RWPE2 (cell line): ENCODE measurements at places on chromosomes 1 and 21.

GRCh38 chr1:20867847-20868246, 80.7 kb upstream of the HP1BP3 start:
- DNase-seq, result no peak

DNA sequence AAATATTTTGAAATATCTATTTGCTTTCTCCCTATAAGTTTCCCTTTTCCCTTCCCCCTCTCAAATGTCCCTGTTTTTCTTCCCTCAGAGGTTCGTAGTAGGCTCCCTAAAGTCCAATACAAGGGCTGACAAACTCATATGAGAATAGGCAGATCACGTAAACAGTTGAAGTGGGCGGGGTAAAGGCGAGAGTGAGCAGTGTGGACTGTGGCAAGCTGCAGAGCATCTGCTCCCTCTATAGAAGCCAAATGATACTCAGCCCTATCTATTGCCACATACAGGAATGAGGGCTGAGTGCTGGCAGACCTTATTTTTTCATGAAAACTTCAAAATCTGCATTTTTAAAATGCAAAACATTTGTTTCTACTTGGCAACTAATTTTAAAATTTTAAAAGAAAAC, 26.3 kb downstream of the PRDX6 start:
- no peak for DNase-seq

DNA sequence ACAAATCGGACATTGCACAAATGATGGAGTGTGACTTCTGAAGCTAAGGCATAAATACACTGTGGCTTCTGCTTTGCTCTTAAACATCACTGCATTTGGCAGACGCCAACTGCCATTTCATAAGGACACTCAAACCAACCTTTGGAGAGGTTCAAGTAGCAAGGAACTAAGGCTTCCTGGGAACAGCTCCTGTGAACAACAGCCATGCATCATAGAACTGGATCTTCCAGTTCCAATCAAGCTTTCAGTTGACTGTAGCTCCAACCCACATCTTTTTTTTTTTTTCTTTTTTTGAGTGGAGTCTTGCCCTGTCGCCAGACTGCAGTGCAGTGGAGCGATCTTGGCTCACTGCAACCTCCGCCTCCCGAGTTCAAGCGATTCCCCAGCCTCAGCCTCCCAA, 10.7 kb upstream of the HUNK start:
- no peak for DNase-seq

- DNase-seq, result peak; percentile 78
Measured at GRCh38 chr1:16625497-16626408, 12.4 kb upstream of the NBPF1 start.

GRCh38 chr1:165495858-165496205, 48.0 kb upstream of the LRRC52 start:
- DNase-seq, result no peak

GRCh38 chr1:92123868-92124267, 43.7 kb downstream of the BTBD8 start:
- DNase-seq, result no peak

DNA sequence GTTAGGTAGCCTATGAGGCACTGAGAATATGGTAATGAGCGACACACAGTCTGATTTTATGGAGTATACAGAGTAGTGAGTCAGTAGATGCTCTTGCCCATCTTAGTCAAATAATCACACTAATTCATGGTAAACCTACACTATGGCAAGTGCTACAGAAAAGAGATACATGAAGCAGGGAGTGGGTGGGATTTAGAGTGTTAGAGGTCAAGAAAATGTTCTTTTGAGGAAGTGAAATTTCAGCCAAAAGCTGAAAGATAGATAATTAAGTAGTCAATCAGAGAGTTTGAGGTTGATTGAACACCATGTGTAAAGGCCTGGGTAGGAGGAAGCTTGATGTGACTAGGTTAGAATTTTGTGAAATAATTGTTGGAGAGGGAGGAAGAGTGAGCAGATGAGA, 14.7 kb downstream of the MDM4 start:
- no peak for DNase-seq

- DNase-seq, result no peak
Measured at GRCh38 chr21:31554511-31555022, 104.9 kb upstream of the SOD1 start.

- DNase-seq, result no peak
Measured at GRCh38 chr1:204544321-204544720, 28.1 kb downstream of the MDM4 start.

GRCh38 chr1:42306977-42307376, 28.1 kb downstream of the FOXJ3 start:
- DNase-seq, result no peak

DNA sequence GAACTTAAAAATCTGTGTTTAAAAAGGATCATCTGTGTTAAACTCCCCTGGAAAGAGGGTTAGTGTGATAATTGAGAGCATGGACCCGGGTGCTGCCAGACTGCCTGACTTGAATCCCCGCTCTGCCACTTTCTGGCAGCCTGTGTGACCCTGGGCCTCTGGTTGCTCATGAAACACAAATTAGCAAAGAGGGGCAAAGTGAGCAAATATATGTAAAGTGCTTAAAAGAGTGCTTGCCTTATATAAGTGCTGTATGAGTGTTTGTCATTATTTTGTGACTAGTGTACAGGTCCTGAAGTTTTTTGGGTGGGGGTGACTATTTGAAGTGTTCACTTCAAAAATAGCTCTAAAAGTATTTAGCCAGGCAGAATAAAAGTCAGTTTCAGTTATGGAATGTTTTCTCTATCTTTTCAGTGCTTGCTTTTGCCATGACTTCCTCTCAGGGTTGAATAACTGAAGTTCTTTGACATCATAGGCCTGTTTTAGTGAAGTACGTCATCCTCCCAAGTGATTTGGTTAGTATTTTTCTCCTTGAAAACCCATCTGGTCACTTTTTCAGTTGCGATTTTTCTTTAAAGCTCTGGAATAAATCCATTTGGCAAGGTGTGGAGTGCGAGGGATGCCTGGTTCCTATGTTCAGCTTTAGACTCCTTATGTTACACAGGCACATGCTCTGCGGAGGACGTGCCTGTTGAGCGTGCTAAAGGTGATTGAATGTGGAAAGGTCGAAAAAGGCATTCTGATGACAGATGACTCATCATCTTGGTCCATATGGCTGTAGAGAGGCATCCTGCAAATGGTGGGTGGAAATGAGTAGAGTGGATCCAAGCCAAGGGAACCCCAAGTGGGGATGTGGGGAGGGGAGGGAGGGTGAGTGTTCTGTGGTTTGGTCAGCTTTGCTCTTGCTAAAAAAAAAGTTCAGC, 47.8 kb downstream of the AK4 start:
- DNase-seq, result no peak

GRCh38 chr1:17423781-17424245, 15.7 kb downstream of the RCC2 start:
- DNase-seq, result no peak

DNA sequence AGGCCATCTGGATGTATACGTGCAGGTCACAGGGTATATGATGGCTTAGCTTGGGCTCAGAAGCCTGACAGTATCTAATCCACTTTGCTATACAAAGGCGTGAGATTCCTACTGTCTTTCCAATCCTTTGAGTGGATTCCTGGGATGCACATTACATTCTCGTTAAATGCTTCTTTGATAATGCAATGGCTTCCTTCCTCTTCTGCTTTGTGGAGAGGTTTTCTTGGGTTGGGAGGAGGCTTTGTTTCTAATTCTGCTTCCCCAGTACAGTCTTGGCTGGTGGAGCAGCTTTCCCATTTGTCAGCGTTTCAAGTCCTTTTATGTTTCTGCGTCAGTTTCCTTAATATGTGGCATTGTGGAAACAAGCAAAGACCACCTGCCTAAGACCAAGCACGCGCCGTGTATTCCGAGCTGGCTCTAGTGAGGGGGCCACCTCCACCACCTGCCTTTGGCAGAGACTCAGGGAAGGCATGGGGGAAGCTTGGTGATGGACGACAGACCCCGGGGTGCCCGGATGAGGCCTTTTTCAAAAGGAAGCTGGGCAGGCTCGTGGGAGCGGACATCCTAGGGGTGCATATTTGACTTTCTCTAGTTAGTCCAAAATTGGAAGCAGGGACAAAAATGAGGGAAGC, 72.7 kb downstream of the WDR4 start:
- DNase-seq, result no peak

- DNase-seq, result peak; percentile 94
Measured at GRCh38 chr1:150561974-150562445, 12.8 kb downstream of the ADAMTSL4 start.

- no peak for DNase-seq
Measured at GRCh38 chr1:53689223-53689622, 49.7 kb downstream of the GLIS1 start.

DNA sequence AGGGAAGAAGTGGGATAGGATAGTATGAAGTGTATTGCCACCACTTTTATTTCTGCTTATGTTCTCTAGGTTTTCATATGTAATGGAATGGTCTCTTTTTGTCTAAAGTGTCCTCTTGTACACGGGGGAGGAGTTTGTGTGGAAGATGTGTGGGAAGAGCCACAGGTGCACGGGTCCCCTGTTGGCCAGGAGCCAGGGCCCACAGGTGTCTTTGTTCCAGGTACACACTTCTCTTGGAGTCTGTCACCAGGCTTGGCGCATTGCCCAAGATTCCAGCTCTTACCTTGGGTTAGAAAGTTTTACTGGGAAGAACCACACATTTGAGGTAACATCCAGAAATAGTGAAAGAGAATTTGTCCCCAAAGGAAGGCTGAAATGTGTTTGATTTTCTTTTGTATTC, 10.5 kb downstream of the TENT5C start:
- DNase-seq, result no peak

- no peak for DNase-seq
Measured at GRCh38 chr1:93349231-93350135, 3.8 kb downstream of the DR1 start.

DNA sequence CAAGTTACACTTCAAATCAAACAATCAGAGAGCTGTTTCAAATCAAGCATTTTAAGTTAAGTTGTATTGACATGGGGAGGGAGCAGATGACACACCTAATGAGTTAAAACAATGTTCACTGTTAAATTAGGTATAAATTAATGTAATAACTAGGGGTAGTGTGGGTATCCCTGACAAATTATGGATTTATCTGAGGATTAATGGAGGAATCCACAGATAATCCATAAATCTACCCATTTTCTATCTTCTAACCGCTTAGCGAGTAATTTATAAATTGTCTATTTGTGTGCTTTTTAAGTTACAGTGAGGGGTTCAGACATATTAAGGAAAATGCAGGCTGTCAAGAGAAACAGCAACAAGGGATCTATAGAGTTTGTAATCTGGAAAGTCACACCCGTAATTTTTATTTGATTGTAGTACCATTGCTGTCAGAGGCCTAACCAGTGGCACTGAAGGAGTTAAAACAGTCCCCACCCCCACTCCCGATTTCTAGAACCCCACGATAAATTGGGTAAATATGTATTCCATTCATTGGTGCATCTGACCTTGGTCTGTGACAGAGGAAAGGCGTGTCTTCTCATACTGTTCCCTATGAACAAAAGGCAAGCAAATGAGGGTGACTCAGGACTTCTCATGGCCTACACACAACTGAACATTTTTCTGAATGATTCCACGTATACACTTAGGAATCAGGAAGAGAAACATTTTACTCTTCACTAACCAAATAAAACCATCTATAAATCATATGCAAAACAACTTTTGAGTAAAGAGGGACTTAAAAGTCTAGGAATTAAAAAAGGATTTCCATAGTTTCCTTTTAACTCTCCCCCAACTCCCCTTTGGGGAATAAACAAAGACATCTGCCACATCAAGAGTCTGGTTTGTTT, 7.4 kb downstream of the IRF2BP2 start:
- DNase-seq, result no peak

GRCh38 chr1:198175423-198176170, 18.8 kb downstream of the NEK7 start:
- DNase-seq, result no peak

DNA sequence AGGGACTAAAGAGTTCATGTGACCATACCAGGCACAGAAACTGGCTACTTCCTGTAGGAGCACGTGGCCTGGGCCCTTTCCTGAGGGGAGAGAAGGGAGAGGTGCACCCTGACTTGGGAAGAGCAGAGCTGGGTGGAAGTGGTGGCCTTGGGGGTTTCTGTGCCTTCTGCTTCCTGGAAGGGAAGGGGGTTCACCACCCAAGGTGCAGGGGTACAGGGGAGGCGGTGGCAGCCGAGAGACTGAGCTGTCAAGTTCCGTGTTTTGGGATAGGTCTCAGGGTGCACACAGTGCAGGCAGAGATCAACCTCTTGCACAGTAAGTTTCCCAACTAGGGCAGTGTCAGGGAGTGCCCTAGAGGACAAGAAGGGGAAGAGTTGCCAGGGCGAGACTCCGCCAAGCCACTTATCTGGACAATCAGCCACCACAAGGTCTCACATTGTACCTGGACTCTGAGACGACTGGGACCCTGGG, 10.1 kb downstream of the HECTD3 start:
- DNase-seq, result no peak

DNA sequence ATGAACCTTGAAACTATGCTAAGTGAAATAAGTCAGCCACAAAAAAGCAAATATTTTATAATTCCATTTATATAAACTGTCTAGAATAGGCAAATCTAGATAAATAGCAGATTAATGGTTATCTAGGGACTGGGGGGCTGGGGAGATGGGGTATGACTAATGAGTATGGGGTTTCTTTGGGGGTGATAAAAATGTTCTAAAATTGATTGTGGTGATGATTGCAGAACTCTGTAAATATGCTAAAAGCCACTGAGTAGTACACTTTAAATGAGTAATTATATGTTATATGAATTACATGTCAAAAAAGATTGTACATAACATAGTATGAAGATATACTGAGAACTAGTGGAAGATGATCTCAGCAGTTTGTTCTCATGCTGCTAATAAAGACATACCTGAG, 675.0 kb downstream of the KIF26B start:
- no peak for DNase-seq

- no peak for DNase-seq
Measured at GRCh38 chr1:226736908-226737818, 1.9 kb downstream of the ITPKB start.

DNA sequence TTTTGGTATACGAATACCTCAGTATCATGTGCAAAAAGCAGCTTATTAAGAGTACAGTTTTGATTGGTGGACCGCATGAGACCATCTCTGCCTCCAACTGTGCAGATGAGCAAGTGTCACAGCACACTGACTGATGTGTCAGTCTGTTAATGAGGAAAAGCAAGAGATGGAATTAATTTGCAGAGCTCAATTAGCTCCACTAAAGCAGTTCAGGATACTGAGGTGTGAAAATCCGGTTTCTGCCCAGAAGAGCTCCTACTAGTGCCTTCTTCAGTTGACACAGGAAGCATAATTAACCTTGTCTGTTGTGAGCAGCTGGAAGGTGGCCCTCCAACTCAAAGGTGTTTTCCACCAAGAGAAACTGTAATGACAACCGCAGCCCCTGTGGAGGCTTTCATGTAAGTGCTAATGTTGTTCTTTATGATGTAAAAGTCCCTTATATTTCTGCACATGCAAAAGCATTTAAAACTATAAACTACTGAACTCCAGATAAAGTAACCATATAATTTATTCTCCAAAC, 44.3 kb downstream of the PCNX2 start:
- no peak for DNase-seq

DNA sequence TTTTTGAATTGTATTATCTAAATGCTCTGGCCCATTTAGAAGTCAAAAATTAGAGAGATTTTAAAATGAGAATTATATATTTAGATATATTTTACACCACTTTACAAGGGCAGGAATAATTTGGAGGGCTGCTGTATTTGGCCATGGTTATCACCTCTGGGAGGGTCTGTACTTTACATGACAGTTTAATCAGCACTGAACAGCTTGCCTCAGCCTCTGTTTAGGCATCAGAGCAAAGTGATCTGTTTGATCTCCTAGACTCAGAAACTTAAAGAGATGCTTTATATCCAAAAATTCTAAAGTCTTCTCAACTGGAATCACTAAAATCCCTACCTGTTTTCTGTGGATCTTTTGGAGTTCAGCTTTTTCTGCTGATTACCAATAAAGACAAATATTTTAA, 5.4 kb upstream of the SPTA1 start:
- DNase-seq, result no peak
